CD8-positive, alpha-beta T cell (primary cell): ENCODE measurements at places on chromosomes 2 and 18.

GRCh38 chr2:148273158-148273691, 252.3 kb downstream of the MBD5 start:
- DNase-seq: no peak

DNA sequence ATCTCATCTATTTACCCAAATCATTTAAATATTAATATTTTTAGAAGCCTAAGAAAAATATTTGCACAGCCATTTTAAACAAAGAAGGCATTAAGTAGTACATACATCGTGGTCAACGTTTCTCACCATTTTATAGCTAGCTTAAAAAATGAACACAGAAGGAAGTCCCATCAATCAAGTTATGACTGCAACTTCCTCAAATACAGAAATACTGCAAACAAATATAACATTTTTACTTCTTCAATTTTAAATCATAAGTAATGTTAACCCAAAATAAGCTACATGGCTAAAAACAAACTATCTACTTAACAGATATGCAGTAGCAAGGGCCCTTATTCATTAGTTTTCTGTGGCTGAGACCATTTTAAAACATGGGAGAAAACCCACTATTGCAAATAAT, 30.6 kb downstream of the ITSN2 start:
- no peak for DNase-seq

DNA sequence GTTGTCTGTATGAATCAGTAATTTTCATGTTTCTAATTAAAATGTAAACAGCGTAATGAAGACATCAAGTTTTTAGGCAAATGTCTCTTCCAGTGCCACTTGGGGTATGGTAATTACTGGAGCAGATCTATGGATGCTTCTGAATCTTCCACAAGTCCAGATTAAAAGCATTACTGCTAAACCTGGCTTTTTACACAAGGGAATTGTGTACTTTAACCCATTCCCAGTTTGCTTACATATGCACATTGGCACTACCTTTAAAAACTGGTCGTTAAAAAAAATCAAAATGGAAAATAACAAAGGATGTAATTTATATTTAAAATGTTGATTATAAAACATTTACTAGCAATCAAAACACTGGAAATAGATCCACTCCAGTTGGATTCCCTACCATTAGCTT, 19.7 kb downstream of the FIGN start:
- no peak for DNase-seq

- DNase-seq: no peak
Observed at GRCh38 chr18:37388413-37388812, 177.2 kb downstream of the CELF4 start.

- no peak for DNase-seq
Observed at GRCh38 chr18:22838639-22839277, 94.4 kb upstream of the RBBP8 start.

GRCh38 chr2:207135340-207135739, 30.4 kb downstream of the KLF7 start:
- DNase-seq: no peak
